ENCODE measurements at places on chromosomes 3 and 15. TPM values are rescaled to one million over a fixed set of nuclear protein-coding genes. Genes with fewer than 3 reads are reported as not detected.

PLA2G4B gene
- total RNA-seq: 3.5 TPM

PLS1 gene
- total RNA-seq: 1.2 TPM

ISLR gene
- total RNA-seq: 75.6 TPM

TM6SF1 gene
- 6.9 TPM for total RNA-seq

CCR8 gene
- total RNA-seq: not detected

RPS17 gene
- total RNA-seq: 1,410 TPM

RGMA gene
- 312 TPM for total RNA-seq

GOLGA8G gene
- 0.23 TPM for total RNA-seq

ZNF502 gene
- 5.6 TPM for total RNA-seq

LXN gene
- total RNA-seq: 9.2 TPM

REC114 gene
- not detected for total RNA-seq

GRCh38 chr3:48636149-48636655 is 941 bp upstream of the SLC26A6 start:
- H3K27me3 ChIP-seq: no peaks in the 10 kb centered on the region
- H3K27ac ChIP-seq: peak overlapping the region; percentile 88

DNA sequence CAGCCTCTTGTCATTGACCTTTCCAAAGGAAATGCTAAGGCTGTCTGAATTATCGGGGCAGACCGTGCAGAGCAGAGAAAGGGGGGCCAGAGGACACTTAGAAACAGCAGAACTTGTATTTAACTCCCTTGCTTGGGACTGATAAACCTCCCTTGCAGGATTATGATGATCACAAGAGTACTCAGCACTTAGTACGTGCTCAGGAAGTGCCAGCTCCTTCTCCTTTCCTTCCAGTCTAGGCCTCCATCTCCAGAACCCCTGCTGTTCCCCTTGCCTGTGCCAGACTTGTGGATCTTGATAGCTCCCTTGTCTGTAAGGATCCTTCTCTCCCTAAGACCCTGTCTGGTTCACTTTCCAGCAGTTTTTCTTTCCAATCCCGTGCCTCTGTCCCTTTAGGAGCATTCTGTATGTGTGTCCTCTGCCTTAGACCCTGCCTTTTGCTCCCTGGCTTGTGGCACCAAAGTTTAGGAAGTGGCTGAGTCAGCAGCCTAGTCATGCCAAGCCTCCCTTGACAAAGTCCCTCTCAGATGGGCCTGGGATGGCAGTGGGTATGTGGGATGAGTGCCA is 747 bp downstream of the SORD start:
- peak overlapping the region; percentile 61 for H3K4me3 ChIP-seq
- DNase-seq: no peak
- no peaks in the 10 kb centered on the region for H3K36me3 ChIP-seq

GRCh38 chr3:178451799-178452198 is 84.4 kb upstream of the KCNMB2 start:
- no peak overlapping the region for H3K27ac ChIP-seq
- no peak for DNase-seq
- no peaks in the 10 kb centered on the region for H3K36me3 ChIP-seq
- no peak overlapping the region for H3K4me3 ChIP-seq
- peaks cover 5% of the 10 kb centered on the region for H3K4me1 ChIP-seq

- H3K36me3 ChIP-seq: peaks cover 12% of the 10 kb centered on the region
- H3K4me3 ChIP-seq: no peak overlapping the region
- DNase-seq: no peak
- no peaks in the 10 kb centered on the region for H3K27me3 ChIP-seq
- no peak overlapping the region for H3K27ac ChIP-seq
Observed at GRCh38 chr3:161270991-161271390, 49.9 kb downstream of the NMD3 start.

DNA sequence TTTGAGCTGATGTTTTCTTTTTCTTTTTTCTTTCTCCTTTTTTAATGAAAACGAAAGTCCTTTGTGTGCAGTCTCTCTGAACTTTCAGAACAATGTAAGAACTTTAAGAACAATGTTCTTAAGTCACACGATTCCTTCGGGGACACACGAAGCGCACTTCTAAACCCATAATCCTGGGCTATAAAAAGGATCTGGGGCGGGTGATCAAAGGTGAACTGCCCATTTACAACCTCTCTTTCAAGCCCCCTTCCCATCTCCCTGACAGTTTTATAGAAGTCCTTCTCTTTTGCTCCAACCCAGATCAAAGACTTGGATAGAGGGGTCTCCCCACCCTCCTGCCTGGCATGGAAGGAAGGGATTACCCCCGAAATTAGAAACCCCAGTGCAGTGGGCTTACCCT is 126.8 kb downstream of the BDH1 start:
- no peak for DNase-seq
- no peaks in the 10 kb centered on the region for H3K36me3 ChIP-seq
- peaks cover 20% of the 10 kb centered on the region for H3K4me1 ChIP-seq
- no peaks in the 10 kb centered on the region for H3K27me3 ChIP-seq

DNA sequence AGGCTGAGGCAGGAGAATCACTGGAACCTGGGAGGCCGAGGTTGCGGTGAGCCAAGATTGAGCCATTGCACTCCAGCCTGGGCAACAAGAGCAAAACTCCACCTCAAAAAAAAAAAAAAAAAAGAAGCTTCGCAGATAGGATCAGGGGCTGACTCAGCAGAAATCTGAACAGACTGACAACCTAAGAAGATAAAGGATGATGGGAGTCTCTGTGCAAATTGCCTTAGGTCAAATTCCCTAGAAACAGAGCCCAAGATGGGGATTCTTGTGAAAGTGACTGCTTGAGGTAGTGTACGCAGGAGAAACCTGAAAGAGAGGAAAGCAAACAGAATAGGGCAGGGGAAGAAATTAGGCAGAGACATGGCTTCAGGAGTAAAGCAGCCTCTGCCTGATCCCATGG is 160.8 kb upstream of the LRIG1 start:
- DNase-seq: no peak
- no peaks in the 10 kb centered on the region for H3K27me3 ChIP-seq
- no peaks in the 10 kb centered on the region for H3K36me3 ChIP-seq
- no peaks in the 10 kb centered on the region for H3K4me1 ChIP-seq
- H3K27ac ChIP-seq: no peak overlapping the region

- H3K4me1 ChIP-seq: no peaks in the 10 kb centered on the region
- H3K36me3 ChIP-seq: peaks cover 4% of the 10 kb centered on the region
- H3K27ac ChIP-seq: no peak overlapping the region
- no peak overlapping the region for H3K4me3 ChIP-seq
- no peaks in the 10 kb centered on the region for H3K27me3 ChIP-seq
Observed at GRCh38 chr15:100997442-100997841, 78.3 kb downstream of the LRRK1 start.

- no peak overlapping the region for H3K27ac ChIP-seq
- H3K4me1 ChIP-seq: no peaks in the 10 kb centered on the region
Observed at GRCh38 chr3:83877910-83878309, 1080.9 kb upstream of the CADM2 start.

DNA sequence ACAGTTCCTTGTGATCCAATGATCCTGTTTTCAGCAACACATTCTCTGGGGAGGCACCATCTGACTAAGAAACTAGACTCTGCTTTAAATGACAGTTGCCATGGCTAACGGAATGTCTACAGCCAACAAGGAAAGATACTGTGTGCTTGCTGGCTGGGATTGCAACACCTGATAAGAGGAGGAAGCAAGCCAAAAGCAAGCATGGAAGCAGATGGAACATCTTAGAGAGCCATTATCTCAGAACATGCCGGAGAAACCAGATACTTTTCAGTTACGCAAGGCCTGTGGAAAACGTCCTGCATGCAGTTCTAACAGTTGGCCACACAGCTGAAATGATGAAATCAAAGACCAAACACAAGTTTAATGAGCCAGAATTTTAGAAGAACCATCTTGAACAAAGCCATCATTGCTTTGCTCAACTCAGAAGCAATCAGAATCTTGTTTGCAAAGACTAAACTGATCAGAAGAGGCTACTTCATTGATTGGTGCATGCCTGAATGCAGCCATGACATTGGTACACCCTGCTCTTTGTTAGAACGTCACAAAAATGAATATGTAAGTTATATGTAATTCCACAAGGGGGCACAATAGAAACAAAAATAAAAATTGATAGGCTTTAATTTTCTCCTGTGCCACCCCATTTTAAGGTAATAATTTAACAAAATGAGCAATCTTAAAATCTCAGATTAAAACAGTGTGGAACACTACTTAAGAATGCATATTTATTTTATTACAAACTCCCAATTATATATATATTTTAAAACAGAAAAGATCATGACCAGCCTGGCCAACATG is 50.8 kb downstream of the GXYLT2 start:
- no peak overlapping the region for H3K4me3 ChIP-seq
- H3K4me1 ChIP-seq: no peaks in the 10 kb centered on the region
- peak; percentile 92 for DNase-seq
- peak overlapping the region; percentile 24 for H3K27ac ChIP-seq
- no peaks in the 10 kb centered on the region for H3K27me3 ChIP-seq

GRCh38 chr3:97917813-97918536 is 54.3 kb downstream of the RIOX2 start:
- no peak overlapping the region for H3K27ac ChIP-seq
- no peaks in the 10 kb centered on the region for H3K4me1 ChIP-seq
- no peak for DNase-seq
- peaks cover 14% of the 10 kb centered on the region for H3K36me3 ChIP-seq
- no peaks in the 10 kb centered on the region for H3K27me3 ChIP-seq

- H3K27me3 ChIP-seq: no peaks in the 10 kb centered on the region
- H3K4me1 ChIP-seq: peaks cover 6% of the 10 kb centered on the region
- no peak for DNase-seq
- H3K4me3 ChIP-seq: no peak overlapping the region
Observed at GRCh38 chr3:123841476-123842238, 42.5 kb downstream of the MYLK start.

DNA sequence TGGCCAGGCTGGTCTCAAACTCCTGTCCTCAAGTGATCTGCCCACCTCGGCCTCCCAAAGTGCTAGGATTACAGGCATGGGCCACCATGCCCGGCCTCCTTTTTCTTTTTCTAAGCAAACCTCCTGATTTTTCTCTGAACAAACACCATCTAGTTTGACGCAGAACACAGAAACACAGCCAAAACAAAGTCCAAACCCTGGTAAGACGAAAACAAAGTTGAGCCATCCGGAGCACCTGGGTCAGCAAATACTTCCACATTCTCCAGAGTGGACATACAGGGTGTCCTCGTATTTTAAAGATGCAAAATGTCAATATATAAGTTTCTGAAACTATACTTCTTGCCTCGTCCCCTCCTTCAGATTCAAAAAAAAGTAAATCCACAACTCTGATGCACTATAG is 635.1 kb upstream of the ADAMTS9 start:
- no peak overlapping the region for H3K27ac ChIP-seq
- no peaks in the 10 kb centered on the region for H3K36me3 ChIP-seq
- DNase-seq: no peak
- no peaks in the 10 kb centered on the region for H3K27me3 ChIP-seq
- H3K4me3 ChIP-seq: no peak overlapping the region

GRCh38 chr3:114418724-114419543 is 125.1 kb downstream of the TIGIT start:
- no peaks in the 10 kb centered on the region for H3K36me3 ChIP-seq
- peak overlapping the region; percentile 34 for H3K27ac ChIP-seq

DNA sequence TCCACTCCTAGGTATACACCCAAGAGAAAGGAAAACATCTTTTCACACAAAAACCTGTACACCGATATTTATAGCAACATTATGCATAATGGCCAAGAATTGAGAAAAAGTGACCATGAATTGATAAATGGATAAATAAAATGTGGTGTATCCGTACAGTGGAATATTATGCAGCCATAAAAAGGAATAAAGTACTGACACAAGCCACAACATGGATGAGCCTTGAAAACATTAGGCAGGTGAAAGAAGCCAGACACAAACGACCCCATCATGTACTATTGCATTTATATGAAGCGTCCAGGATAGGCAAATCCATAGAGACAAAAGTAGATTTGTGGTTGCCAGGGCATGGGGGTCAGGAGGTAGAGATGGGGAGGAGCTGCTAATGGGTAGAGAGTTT is 64.2 kb upstream of the SLC6A6 start:
- no peaks in the 10 kb centered on the region for H3K36me3 ChIP-seq
- no peak overlapping the region for H3K27ac ChIP-seq
- peaks cover 3% of the 10 kb centered on the region for H3K27me3 ChIP-seq
- H3K4me3 ChIP-seq: no peak overlapping the region
- no peaks in the 10 kb centered on the region for H3K4me1 ChIP-seq

- no peaks in the 10 kb centered on the region for H3K36me3 ChIP-seq
- H3K27ac ChIP-seq: no peak overlapping the region
- DNase-seq: no peak
- no peaks in the 10 kb centered on the region for H3K27me3 ChIP-seq
Observed at GRCh38 chr3:185884641-185885040, 53.2 kb downstream of the TRA2B start.
